ENCODE measurements at places on chromosomes 2 and 18.

DNA sequence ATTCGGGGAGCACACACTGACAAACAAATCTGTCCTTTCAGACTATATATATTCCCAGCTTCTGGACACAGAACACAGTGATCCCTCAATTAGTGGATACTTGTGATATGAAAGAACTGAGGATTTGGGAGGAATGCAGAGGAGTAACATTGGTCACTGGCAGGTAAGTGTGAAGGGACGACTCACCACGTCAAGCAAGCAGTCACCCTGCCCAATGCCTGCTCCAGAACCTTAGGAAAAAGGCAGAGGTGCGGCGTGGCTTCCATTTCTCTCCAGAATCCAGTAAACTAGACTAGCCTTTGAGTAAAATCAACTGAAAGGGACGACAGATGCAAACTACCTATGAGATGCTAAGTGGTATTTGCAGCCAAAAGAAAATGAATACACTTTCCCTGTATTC, 1.1 kb downstream of the CCDC93 start:
- no peak for DNase-seq

DNA sequence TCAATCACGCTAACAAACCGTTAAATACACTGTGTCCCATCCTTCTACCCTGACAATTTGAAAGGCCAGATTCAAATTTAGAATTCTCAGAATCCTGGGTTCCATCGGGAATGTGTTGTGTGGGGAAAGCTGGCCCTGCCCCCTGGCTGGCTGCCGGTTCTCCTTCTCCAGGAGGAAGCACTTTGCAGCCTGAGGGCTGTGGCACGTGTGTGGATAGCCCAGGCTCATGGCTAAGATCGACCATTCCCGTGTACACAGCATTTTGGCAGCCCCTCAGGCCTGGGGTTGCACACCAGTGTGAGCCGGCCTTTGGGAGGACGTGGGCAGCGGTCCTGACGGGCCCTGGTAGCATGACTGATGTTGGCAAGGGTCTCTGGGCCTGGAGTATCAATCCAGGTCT, 51.0 kb upstream of the ROCK2 start:
- DNase-seq = no peak

DNA sequence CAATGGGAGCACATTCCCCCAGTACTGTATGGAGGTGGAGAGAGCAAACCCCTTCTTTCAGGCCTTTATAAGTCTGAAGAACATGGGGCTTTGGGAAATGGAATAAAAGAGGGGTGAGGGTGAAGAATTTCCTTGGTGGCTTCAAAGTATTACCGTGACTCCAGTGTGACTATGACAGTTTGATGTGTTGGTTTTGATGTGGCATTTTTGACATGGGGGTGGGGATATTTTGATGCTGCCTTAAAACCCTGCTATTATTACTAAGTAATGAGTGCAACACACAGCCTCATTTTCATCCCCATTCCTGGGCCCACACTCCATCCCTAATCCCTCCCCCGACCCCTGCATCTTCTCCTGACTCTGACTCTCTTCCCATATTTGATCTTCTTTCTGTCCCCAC, 23.6 kb downstream of the QPCT start:
- no peak for DNase-seq

DNA sequence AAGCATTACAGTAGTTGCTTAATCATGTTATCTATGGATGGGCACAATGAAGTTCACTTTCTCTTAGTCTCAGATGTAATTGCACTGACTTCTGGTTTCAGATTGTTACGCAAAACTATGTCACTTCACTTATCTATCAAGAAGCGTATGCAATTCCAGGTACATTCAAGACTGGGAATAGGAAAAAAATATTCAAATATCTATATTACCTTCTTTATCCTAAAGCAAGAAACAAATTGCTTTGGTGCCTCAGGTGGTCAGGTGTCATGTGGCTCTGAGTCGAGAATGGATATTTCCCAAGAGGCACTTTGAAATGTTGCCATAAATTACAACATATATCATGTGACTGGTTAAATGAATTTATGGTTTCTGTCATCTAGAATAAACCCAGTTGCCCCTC, 318.6 kb downstream of the SS18 start:
- no peak for DNase-seq

DNA sequence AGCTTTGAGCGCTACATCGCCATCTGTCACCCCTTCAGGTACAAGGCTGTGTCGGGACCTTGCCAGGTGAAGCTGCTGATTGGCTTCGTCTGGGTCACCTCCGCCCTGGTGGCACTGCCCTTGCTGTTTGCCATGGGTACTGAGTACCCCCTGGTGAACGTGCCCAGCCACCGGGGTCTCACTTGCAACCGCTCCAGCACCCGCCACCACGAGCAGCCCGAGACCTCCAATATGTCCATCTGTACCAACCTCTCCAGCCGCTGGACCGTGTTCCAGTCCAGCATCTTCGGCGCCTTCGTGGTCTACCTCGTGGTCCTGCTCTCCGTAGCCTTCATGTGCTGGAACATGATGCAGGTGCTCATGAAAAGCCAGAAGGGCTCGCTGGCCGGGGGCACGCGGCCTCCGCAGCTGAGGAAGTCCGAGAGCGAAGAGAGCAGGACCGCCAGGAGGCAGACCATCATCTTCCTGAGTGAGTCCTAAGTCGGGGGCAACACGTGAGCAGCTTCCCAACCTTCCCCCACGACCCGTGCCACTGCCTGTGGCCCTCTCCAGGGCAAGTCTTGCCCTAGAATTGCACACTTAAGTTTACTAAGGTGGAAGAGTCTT, 928 bp downstream of the GPR39 start:
- DNase-seq = no peak

- no peak for DNase-seq
Observed at GRCh38 chr2:234266952-234267351, 216.4 kb downstream of the SPP2 start.

- DNase-seq = peak; percentile 32
Observed at GRCh38 chr18:23453680-23454058, 582 bp downstream of the RIOK3 start.

DNA sequence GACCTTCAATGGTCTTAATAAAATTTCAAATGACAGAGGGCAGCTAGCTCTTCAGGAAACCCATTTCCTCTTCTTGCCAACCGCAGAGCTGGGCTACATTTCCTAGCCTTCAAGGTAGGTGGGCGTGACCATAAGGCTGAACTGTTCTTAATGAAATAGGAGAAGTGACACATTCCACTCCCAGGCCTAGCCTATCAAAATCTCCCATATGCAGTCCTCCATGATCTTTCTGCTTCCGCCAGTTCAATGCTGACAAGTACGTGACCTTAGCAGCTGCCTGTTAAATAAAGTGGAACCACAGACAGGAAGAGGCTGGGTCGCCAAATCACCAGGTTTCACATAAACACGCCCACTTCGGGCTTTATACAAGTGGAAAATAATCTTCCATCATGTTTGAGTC, 13.2 kb downstream of the SERPINE2 start:
- no peak for DNase-seq

DNA sequence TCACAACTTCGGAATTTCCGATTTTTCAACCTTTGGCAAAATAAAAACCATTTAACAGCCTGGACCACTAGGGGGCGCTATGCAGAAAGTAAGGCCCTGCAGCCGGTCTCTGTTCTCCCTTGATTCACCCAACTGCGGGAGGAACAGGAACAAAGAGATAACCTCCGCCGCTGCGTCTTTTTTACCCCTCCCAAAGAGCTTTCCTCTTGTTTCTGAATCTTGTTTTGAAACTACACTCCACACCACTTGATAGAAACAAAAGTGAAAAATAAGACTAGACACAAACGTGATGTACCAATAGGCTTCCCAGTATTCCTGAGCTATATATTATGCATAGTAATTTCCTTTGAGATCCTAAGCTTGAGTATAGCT, 231.2 kb downstream of the MYO3B start:
- DNase-seq = peak; percentile 69

DNA sequence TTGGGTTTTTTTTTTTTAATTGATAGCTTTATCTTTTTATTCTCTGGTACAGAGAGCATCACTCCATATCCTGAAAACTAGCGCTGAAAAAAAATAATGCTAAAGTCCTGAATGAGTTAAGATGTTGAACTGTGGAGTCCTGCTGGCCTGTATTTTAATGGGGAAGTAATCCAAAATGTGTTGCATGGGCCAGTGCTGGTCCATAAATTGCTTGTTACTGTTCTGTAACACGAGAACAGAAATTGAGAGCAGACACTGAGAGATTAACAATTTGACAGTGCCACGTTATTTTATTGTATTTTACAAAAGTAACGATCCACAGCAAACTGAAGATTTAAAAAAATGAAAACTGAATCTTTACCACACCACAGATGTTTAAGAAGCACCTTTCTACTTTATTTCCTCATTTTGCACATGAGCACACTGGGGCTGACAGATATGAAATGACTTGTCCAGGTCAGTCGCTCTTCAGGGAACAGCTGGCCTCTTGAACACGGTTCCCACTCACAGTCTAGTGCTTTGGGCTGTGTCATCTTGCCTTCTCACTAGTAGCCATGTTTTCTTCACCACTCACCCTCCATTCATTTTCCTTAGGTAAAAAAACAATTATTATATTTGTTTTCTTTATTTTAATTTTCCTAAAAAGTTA, 35.3 kb downstream of the ZCCHC2 start:
- DNase-seq = no peak

GRCh38 chr18:25827228-25827627, 263.2 kb downstream of the SS18 start:
- DNase-seq = no peak

DNA sequence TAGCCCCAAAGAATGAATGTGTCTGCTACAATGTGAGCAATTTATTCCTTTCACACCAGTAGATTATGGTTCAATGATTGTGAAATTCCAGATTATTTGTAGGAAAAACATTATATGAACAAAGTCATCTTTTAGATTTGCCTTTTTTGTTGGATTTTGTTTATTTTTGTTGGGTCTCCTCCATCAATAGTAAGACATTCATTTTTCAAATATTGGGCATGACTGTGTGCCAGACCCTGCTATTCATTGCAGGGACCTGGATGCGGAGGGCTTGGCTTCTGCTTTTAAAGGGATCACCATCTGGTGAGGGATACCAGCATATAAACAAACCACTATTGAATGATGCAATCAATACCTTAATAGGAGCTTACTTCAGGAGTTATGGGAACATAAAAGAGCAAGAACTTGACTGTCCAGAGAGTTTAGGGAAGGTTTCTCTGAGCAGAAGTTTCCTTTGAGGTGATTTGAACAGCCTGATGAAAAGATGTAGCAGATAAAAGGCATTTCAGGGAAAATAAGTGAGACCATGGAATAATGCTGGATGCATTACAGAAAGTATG, 486.7 kb downstream of the EPHA4 start:
- DNase-seq = no peak

- DNase-seq = peak; percentile 90
Observed at GRCh38 chr2:156334496-156335478, 2.3 kb upstream of the NR4A2 start.

Measured in LoVo (cell line).